ENCODE measurements at places on chromosomes 2 and 18.

DNA sequence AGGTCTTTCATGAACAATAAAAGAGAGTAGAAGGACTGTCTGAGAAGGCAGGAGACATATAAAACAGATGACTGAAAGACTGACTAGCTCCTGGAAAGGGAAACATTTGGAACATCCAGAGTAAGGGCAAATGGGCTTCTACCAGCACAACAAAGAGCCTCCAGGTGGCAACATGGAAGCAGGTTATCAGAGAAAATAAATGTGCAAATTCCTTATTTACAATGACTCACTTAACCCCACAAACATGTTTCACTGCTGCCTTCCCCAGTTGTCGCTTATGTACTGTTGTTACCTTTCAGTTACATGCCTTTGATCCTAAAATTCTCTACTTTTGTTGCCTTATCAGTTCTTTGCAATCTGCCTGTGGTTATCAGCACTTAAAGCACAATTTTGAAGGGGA lies 117.0 kb downstream of the HIBCH start:
- no peak for DNase-seq

GRCh38 chr2:238493880-238494572 lies 67.3 kb downstream of the ASB1 start:
- DNase-seq = no peak

DNA sequence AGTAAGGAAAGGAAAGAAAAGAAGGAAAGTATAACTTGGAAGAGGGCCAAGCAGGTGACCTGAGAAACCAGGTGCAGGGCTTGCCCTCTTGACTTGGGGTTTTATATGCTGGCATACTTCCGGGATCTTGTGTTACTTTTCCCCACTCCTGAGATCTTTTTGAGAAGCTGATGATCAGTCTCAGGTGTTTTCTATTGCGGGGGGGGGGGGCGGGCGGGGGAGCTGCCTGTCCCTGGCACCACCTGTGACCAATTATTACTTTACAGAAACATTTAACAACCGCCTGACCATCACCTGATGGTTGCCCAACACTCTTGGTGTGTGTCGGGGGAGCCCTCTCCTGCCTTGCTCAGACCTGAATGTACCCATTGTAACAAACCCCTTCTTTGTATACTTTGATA lies 6.9 kb upstream of the CASP10 start:
- DNase-seq = no peak

GRCh38 chr2:95275151-95275515 lies 884 bp downstream of the PROM2 start:
- DNase-seq = no peak

- no peak for DNase-seq
These were observed 30.1 kb upstream of the MC5R start for GRCh38 chr18:13793819-13794218.

DNA sequence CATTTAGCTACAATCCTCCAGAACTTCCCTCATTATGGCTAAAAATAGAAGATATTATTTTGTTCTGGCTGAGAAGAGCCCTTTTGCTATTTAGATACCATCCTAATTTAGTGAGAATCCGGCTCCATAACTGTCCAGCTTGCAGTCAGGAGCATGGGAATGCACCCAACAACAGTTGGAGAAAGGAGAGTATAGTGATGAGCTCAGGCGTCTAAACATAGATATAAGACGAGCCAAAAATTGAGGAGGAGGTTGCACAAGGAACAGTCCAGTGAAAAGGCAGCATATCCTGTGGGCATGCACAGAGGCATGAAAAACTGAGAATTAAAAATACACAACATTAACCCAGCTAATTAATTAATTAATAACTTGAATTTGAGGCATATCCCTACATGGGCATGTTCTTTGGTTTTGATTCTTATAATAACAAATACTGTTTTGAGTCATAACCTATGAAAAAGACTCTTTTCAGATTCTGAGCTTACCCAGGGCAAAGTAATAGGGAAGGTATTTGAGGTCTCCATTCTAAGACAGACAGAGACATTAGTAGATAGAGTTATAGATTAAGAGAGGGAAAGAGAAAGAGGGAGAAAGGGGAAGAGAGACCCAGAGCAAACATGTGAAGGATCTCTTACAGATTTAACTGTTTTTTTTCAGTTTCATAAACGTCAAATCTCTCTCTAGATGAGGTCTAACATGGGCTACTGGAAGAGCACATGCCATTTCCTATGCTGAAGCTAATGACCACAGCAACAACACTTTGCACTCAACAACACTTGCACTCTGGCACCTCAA lies 311.2 kb downstream of the OSR1 start:
- no peak for DNase-seq

DNA sequence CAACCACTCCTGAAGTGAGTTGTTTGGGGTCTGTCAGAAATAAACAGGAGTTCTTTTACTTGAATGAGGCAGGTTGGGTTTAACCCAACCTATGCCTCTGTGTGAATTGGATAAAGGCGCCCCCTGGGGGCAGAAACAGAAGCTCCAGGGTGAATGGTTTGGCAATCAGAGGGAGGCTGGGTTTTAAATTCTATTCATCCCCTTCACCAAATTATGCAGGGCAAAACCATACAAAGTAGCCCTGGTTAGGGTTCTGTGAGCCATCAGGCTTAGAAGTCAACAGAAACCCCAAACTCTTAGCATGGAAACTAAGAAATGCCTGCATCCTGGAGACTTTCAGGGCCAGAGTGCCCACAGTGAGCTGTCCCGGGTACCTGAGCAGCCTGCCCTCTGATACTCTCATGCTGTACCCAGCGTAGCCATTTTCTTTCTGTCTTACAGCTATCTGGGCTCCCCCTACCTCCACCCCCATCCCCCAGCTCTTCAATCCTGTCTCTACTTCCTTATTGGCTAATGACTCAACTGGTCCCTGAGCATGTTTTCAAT lies 241.5 kb downstream of the ICOS start:
- DNase-seq = peak; percentile 24

DNA sequence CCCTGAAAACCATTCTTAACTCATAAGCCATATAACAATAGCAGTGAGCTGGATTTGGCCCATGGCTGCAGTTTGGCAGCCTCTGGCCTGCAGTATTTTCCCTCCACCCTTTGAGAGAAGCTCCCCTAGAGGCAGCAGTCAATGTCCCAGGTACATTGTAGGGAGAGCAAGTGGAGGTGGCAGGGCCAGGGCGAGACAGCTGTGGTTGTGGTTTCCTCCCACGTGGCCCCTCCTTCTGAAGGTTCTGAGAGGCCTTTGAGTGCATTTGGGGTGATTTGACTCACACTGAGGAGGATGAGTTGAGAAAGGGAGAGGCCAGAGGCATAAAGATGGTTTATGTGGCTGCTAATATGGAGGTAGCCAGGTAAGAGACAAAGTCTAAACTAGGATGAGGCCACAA lies 45.5 kb upstream of the LDAH start:
- DNase-seq = peak; percentile 16

DNA sequence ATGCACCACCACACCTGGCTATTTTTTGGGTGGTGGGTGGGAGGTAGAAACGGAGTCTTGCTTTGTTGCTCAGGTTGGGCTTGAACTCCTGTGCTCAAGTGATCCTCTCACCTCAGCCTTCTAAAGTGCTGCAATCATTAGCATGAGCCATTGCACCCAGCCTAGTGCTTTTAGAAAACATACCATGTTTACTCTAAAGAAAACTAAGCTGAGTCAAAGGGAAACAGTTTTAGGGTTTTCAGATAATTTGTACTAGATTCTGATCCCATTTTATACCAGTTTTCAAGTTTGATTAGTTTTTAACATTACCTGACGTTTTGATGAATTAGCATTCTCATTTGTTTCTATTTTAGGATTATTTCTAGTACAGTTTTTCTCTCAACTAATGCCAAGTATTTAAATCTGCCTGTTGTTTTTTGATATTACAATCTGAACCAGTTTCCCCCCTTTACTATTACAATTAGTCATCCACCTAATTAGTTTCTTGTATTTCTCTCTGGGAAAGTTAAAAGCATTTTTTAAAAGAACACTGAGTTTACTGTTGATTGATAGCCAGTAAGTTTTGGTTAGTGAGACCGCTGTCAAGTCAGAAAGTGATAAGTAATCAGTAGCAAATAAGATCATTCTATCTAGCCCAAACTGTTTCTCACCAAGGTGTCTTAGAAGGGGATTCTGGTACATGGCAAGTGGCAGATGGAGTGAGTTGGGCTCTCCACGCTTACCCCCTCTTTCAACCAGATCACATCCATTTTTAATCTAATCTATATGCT lies 24.2 kb upstream of the TBR1 start:
- DNase-seq = no peak

GRCh38 chr2:129319422-129319717 lies 660.1 kb upstream of the RAB6C start:
- DNase-seq = no peak

All from T-helper 22 cell (primary cell).